ENCODE measurements at places on chromosomes 4 and X. TPM values are rescaled to one million over a fixed set of nuclear protein-coding genes. Genes with fewer than 3 reads are reported as not detected.

The KCTD8 gene
- not detected for total RNA-seq

GRCh38 chr4:169256101-169256612, 14.6 kb downstream of the SH3RF1 start:
- peak; percentile 51 for DNase-seq

DNA sequence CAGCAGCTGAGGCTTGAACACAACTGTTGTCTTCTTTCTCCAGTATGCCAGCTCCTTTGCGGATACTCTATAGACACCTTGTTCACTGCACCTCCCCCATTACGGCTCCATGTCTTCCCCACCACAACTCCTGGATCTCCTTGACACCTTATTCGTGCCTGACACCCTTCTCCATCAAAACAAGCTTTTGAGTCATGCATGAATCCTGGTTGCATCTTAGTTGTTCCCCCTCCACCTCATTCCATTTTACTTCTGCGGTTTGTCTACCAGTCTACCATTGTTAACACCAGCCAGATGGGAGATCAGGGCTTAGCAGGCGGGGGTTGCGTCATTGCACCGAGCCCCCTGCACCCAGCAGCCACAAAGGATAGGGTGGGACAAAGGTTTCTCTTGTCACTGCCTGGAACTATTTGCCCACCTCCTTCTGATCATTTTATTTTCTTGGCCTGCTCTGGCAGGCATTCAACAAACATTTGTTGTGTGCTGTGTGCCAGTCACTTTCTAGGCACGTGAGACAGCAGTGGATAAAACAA, 2.0 kb upstream of the CDK16 start:
- no peak for DNase-seq

DNA sequence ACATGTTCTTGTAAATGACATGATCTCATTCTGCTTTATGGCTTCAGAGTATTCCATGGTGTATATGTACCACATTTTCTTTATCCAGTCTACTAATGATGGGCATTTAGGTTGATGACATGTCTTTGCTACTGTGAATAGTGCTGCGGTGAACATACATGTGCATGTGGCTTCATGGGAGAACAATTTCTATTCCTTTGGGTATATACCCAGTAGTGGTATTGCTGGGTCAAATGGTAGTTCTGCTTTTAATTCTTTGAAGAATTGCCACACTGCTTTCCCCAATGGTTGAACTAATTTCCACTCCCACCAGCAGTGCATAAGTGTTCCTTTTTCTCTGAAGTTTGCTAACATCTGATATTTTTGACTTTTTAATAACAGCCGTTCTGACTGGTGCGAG, 1080.3 kb downstream of the CCSER1 start:
- DNase-seq = no peak

The GABRG1 gene
- total RNA-seq = not detected

The PRIMPOL gene
- total RNA-seq = 10.0 TPM

The WAS gene
- total RNA-seq = not detected

GRCh38 chr4:68390205-68390935, 40.5 kb upstream of the YTHDC1 start:
- DNase-seq = no peak

DNA sequence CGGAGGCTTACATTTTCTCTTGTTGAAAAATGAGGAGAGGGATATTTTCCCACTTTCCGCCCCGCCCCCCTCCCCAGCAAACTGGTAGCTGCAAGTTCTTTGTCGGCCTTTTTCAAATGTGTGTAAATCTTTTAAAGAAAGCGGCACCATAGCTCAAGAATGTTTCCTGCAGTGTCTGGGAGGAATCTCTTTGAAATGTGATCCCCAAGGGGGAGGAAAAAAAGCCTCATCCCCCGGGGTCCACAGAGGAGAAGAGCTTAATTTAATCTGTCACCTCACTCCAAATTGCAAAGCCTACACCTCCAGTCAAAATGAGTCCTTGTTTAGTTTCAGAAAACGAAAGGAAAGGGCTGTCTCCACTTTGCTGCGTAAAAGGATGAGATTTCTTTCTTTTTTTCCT, 34.8 kb downstream of the ASMT start:
- no peak for DNase-seq

DNA sequence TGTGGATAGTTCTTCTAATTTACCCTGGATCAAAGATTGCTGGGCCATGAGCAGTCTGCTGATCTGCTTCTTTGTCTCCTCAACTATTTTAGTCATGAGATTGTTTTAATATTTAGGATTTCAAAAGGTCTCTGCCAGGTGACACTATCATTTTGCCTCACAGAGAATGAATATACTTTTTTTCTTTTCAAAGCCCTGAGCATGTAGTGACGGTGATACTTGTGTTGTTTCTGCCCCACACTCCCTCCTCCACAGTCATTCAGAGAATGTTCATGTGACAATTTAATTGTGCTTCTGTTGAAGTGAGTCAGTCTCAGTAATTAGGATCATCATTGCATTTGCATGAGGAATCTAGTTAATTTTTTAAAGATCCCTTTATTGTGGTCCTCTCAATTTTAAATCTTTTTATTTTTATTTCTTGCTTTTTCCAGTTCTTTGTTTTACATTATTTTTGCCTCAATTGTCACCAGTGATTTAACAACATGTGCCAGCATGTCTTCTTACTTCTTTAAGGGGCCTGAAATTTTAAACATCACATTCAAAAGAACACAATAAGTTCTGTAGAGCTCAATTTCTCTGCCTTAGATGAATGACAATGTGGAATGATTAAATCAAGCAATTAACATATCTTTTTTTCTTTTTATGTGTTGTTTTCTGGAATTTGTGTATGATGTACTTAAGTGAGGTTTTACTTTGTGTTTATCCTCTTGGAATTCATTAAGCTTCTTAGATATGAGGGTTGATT, 12.3 kb downstream of the MMRN1 start:
- DNase-seq = no peak

The VSIG4 gene
- total RNA-seq = not detected

GRCh38 chr4:183256756-183257385, 63.2 kb downstream of the CLDN22 start:
- DNase-seq = peak; percentile 54

DNA sequence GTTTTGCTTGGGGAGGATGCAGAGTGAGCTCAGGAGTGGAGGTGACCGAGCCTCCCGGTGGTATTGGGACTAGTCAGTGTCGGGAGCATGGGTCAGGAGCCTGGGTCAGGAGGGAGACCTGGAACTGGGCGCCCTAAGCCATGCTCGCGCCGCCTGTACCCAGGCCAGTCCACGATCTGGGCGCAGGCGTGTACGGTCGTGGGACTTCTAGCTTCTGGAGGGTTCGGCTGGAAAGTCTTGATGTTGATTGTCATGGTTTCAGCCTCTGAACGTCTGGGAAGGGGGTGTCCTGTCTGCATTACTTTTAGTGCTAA, 244 bp downstream of the EIF2S3 start:
- no peak for DNase-seq

GRCh38 chr4:29588617-29589016, 1131.6 kb upstream of the PCDH7 start:
- peak; percentile 2 for DNase-seq

GRCh38 chrX:40877887-40878286, 142.5 kb upstream of the MED14 start:
- DNase-seq = peak; percentile 39

DNA sequence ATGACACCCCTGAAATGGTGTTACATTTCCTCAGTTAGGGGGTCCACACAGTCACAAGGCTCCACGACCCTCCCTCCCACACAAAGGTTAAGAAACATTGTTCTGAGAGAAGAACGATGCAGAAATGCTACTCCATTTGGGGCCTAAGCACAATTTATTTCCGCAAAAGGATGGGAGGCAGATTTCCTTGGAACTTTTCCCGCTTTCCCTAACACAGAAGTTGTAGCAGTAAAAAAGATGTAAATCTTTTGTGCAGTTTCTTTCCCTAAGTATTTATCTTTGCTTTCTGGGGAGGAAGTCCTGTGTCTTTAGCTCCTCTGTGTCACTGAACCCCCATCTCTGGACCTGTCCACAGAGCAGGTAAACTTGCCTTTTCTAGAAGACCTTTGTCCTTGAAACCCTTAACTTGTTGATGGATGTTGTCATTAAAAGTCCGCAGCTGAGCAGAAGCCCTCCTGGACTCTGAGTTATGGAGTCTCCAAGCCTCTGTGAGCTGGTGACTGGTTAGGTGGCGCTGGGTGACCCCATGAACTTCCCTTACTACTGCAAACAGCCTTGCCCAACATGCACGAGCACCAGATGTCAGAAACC, 67.2 kb upstream of the SHISA3 start:
- no peak for DNase-seq

GRCh38 chrX:138001226-138001625, 435.3 kb downstream of the ZIC3 start:
- no peak for DNase-seq

The DMRTC1 gene
- total RNA-seq = not detected

Data from IMR-90 (cell line).